ENCODE measurements at places on chromosomes 6 and 20.

DNA sequence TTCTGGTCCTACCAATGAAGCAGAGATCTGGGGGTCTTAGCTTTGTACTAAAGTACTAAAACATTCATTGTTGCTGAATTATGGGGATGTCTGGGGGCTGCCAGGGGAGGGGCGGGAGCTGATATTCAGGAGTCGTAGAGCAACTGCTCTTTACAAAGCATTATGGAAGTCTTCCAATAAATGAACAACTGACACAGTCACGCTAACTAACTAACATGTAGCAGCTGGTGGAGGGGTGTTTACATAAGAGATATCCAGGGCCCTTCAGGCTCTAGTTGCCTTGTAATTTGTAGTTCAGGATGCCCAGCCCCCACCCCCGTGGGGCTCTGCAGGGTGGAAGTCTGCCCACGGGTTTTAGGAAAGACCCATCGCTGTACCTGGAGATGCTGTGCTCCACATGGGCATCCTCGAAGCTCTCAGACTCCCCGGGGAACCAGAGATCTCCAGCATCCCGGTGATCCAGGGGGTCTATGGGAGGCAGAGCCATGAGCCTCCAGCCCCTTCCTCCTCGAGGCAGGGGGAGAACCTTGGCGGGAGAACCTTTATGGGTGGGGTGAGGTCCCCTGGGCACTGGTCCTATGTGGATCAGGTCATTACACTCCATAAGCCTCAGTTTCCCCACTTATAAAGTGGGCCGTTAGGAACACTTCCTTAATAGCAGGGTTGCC lies 3.4 kb downstream of the TREM2 start:
- peak; percentile 50 for DNase-seq

DNA sequence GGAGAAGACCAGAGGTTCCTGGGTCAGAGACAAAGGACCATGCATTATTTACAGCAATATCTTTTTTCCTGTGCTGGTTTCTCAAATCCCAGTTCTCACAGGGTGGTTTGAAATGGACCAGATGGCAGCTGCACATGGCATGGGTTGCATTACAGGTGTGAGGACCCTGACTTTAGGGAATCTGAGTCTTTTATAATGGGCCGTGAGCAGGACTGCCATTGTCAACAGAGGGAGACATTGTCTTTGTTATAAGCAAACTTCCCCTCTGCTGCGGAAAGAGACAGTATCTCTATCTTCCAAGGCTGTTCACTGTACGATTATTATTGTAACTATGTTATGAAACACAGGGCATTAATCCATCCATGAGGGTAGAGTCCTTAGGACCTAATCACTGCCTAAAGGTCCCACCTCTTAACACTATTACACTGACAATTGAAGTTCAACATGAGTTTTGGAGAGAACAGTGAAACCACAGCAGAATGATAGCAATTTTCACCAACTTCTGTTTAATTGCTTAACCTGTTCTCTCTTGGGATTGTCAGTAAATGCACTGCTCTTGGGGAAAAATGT lies 156.1 kb upstream of the AGPAT4 start:
- no peak for DNase-seq

DNA sequence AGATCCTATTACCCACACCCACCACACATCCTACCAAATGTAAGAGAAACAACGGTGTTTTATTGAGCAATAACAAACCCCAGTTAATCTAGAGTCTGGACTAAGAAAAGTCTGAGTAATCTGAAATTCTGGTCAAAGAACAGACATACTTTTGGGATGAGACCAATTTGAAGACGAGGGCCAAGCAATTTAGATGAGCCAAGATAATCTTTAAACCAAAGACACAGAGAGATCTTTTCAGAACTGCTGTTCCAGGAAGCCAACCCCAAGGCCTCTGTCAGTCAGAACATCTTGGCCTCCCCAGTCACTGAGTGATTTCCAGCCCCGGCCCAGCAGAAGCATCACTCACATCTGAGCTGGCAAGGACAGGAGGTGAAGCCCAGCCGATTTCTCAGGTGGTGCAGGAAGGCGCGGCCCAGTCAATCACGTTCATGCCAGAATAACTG lies 118.5 kb upstream of the SYNDIG1 start:
- no peak for DNase-seq

DNA sequence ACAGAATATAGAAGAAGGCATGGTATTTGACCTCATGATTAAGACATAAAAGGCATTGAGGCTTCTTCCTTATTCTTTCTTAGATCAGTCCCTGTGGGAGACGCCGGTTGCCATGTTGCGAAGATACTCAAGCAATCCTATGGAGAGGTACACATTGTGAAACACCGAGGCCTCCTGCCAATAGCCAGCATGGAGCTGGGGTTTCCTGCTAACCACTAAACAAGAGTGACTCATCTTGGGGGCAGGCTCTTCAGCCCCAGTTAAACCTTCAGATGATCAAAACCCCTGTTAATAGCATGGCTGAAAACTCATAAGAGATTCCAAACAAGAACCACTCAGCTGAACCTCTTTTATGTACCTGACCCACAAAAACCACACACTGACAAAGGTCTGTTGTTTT lies 478.8 kb downstream of the CD83 start:
- no peak for DNase-seq

DNA sequence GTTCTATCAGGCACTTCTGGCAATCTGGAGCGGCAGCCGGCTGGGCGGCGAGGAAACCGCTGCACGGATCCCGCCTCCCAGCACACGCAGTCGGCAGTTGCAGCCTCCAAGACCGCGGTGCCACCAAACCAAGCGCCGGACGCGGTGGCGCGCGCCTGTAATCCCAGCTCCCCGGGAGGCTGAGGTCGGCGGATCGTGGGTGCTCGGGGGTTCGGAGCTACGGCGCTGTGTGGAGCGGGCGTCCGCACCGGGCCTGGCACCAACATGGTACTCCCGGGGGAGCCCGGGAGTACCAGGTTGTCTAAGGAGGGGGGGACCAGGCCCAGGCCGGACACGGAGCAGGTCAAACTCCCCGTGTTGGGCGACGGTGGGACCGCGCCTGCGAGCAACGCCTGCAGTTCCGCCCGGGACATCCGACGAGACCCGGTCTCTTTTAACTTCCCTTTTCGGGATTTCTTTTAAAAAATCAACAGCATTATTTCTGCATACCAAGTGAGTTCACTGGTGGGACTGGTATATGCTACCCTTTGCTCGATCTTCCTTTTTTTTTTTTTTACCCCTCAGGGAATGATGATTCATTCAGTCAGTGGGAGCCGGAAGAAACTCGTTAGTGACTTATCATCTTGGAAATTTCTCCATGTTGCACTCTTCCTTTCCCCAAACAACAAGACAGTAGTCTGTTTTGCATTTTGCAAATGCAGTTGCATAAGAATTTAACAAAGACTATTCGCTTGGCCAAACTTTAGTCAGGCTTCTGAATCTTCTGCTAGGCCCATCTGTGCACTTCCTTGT lies 27.6 kb downstream of the ZNF311 start:
- DNase-seq: no peak

DNA sequence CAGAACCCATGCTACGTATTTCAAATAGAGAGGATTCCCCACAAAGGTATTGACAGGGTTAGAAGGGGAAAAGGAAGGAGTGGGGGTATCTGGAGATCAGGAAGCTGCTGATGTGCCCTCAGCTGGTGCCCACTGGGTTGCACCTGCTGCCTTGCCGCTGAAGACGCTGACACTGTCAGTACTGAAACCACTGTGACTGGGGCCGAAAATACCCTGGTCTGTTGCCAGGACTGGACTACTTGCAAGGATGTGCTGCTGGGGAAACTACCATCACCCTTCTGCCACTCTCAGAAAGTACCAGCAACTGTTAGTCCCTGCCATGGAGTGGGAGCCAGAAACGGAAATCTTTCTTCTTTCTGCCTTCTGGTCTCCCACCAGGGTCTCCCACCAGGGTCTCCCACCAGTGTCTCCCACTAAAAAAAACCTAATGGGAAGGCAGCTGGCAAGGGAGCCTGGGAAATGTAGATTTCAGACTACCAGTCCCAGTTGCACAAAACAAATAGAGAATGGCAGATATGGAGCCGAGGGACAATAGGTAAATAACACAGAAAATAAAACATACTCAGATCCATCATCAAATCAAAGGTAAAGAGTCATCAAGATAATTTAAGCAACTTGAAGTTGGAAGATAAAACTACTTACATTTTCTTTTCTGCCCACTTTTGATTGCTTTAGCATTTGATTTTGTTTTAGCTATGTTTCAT lies 204.8 kb downstream of the TPBG start:
- DNase-seq: no peak

DNA sequence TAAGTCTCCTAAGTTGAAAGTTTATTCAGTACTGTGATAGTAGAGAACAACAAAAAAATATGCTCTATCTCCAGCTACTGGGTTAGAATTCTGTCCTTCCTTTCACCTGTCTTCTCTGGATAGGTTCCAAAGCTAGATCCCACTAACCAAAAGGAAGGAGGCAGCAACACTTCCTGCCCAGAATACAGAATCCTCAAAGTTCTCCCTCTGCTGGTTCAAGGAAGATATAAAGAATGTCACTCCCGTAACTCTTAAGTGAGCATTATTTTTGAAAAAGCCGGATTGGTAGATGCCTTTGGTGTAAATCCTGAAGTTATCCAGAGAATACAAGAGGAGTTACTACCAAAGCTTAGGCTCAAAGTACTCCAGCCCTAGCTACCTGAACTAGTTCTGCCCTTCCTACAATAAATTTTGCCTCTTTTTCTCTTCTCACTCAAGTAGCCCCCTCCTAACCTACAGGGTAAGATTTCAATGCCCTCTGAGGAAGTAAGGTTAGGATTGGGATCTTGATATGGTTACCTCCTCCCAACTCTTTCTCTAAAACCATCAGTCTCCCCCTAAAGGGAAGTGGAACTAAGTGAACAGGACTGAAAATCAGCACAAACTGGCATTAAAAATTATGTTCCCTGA lies 26.0 kb upstream of the CRIP3 start:
- peak; percentile 38 for DNase-seq

DNA sequence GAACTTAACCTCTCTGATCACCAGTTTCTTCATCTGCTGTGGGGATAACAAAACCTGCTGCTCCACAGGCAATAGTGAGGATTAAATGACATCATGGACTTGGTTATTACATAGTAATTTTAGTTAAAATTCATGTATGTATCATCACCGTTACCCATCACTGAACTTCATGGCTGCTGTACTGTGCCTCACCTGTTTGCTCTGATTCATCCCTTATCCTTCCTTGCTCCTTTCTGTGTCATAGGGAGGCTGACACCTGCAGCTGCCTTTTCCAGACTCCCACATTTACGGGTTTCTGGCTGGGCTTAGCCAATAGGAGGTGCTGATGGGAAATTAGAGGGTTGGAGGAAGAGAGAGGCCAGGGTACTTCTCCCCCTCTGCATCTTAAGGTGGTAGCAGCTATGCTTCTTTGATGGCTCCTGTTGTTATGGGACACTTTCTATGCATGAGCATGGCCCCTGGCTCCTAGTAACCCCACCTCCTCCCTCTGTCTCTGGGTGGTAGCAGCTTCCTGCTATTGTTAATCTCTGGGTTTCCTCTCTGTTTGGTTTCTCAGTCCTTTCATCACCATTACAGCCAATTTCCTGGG lies 332.1 kb downstream of the DHX35 start:
- DNase-seq: no peak

DNA sequence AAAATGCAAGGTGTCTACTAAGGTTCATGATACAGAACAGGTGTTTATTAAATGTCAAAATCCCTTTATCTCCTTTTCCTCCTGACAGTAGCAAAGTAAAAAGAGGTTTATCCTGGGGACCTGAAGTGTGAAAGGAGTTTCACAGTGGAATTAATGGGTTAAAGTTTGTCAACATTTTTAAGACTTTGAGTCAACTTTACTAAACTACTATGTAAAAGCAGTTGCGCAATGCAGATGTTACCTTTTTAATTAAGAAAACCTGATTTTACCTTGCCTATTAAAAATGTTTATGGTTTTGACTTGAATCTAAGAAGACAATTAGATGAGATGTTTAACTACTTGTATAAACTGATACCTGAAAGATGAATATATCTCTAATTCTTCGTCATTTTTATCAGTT lies 14.6 kb downstream of the PKIB start:
- DNase-seq: no peak

DNA sequence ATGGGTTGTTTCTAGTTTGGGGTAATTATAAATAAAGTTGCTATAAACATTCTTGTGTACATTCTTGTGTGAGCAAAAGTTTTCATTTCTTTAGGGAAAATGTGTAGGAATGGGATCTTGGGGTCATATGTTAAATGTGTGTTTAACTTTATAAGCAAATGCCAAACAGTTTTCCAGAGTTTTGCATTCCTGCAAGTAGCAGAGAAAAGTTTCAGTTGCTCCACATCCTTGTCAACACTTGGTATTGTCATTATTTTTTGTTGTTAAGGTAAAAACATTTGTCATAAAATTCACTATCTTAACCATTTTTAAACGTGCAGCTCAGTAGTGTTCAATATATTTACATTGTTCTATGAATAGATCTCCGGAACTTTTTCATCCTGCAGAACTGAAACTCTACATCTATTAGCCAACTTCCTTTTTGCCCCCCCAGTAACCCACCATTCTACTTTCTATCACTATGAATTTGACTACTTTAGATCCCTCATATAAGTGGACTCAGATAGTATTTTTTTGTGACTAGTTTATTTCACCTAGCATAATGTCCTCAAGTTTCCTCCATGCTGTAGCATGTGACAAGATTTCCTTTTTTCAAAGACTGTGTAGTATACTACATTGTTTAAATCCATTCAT lies 48.4 kb downstream of the PHACTR2 start:
- DNase-seq: no peak

DNA sequence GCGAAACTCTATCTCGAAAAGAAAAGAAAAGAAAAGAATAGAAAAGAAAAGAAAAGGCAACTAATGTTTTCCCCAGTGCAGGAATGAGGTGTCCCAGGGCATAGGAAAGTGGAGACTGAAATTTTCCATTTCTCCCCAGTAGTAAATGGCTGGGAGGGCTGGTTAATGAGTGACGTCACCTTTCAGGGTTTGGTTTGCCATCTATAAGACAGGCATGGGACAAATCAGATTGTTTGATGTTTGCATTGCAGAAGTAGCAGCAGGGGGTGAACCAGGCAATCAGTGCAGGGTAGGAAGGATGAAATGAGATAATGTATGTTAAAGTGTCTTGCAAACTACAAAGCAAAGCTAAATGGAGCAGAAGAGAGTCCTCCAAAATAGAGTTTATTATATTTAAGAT lies 533.4 kb downstream of the PKHD1 start:
- no peak for DNase-seq

DNA sequence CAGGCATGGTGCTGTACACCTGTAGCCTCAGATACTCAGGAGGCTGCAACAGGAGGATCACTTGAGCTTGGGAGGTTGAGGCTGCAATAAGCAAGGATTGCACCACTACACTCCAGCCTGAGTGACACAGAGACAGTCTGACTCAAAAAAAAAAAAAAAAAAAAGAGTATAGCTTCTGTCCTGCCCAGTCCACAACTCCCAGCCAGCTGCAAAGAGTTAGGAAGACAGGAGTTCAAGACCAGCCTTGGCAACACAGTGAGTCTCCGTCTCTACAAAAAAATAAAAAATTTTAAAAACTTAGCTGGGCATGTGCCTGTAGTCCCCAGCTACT lies 28.3 kb upstream of the TLDC2 start:
- DNase-seq: no peak

DNA sequence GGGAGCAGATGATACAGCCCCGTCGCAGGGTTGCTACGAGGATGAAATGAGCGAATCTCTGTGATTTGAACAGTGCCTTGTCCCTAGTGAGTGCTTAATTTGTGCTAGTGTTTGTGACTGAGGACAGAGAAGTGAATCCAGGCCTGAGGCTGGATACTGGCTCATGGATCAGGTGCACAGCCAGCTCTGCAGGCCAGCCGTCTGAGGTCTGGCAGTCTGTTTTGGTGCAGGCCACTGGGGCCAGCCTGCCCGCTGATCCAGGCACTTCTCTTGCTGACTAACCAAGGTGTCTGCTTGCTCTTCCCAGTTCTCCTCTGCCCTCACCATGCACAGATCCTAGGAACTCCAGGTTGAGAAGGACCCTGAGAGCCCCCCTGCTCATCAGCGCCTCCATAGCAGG lies 181.0 kb downstream of the LRFN2 start:
- DNase-seq: no peak

Data from right renal pelvis (tissue), 4 donors.